ENCODE measurements at places on chromosomes 4 and X.

DNA sequence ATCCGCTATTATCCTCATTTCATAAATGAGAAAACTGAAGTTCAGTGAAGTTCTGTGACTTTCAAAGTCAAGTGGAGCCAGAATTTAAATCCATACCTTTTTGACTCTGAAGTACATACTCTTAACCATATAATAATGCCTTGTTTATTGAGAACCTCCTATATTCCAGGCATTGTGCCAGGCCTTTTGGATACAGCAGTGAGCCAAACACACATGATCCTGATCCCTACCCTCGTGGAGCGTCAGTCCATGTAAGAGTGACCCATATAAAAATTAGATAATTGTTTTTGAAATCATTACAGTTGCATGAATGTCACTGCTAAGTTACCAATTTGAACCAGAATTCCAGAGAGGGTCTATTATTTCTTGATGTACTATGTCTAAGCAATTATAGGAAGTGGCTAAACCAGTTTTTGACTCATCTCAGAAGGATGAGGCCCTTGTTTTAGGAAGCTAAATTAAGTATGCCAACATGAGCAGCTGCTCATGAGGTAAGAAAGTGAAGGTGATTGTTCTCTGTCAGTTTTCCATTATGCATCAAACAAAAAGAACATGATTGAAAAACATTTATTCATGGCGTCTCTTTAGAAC lies 289.5 kb downstream of the GLUD2 start:
- DNase-seq, result no peak

DNA sequence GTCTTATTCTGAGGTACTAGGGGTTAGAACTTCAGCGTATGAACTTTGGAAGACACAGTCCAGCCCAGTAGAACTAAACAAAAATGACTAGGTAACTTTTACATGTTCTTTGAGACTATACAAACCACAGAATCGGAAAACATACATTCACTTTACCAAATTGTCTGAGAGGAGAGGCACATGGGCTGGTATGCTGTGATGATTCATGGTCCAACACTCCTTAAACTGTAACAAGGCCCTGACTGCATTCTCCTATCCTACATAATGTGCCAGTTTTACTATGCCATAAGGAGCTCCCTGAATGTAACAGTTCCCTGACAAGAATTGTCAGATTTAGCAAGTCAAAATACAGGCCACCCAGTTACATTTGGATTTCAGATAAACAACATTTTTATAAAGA lies 640.0 kb downstream of the RAB28 start:
- DNase-seq, result no peak

DNA sequence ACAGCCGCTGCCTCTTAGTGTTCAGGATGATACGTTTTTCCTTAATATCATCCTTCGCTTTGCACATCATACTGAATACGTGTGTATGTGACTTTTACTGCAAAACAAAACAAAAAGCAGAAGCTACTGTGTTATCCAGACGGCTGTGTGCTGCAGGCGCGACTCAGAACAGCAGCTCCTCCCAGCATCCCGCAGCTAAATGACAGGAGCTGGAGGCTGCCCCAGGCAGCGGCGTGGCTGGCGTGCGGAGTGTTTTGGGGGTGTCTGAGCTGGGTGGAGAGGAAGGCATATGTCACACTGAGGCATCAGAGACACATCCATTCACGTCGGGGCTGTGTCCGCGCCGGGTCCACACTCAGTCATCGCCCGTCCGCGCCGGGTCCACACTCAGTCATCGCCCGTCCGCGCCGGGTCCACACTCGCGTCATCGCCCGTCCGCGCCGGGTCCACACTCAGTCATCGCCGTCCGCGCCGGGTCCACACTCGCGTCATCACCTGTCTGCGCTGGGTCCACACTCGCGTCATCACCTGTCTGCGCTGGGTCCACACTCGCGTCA lies 16.6 kb downstream of the PCGF3 start:
- no peak for DNase-seq

GRCh38 chr4:41418444-41418843 lies 119.5 kb upstream of the LIMCH1 start:
- no peak for DNase-seq

DNA sequence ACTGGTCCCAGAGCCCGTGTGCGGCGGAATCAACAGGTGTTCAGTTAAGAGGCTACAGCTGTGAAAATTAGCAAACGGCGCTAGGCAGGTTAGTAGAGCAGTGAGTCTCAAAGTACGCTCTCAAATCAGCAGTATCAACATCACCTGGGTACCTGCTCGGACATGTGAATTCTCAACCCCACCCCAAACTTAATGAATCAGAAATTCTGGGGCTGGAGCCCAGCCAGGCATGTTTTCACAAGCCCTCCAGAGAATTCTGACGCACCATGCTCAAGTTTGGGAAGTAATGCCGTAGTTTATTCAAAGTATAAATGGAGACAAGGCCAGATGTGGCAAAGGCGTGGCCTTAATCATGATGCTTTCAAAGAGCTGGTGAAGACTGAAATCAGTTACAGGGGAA lies 58.2 kb upstream of the PTCHD1 start:
- DNase-seq, result no peak

- DNase-seq, result no peak
These were observed 7.5 kb upstream of the RUFY3 start for GRCh38 chr4:70714079-70714887.

DNA sequence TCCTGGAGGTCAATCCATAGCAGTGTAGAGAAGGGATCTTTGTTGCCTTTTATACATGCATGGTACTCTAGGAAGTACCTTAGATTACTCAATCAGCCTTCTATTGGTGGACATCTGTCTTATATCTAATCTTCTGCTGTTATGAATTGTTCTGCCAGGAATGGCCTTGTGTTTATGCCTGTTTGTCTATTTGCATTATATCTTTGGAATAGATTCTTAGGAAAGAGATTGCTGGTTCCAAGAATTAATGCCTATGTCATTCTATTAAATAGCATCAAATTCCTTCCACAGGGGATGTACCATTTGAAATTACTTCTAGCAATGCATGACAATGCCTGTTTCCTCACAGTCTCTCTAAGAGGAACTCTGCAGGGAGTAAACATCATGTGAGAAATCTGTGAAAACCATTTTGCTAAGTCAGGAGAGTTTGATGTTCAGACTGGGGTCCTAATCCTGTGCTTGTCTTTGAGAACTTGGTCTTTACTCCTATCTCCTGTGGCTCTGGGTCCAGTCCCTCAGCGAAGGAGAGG lies 42.5 kb downstream of the BEX3 start:
- DNase-seq, result no peak

DNA sequence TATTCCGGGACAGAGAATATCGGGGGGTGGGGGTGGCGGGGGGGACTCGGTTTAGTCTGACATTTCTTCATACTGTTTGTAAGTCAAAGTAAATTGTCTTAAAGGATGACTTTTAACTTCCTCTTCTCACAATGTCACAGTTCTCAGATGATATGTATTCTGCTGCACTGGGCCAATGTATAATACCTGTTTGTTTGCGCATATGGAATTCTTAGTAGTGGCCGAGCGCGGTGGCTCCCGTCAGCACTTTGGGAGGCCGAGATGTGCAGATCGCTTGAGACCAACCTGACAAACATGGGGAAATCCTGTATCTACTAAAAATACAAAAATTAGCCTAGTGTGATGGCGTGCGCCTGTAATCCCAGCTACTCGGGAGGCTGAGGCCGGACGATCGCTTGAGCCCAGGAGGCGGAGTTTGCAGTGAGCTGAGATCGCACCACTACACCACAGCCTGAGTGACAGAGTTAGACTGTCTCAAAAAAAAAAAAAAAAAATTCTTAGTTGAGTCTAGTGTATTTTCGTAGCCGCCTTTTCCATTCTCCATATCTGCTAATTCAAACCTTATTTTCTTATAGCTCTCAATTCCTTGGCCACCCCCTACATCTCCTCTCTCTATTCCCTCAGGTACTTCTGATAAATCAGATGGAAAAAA lies 851 bp downstream of the POLR2B start:
- DNase-seq, result peak; percentile 61

GRCh38 chrX:22542641-22543040 lies 269.9 kb downstream of the CBLL2 start:
- no peak for DNase-seq

DNA sequence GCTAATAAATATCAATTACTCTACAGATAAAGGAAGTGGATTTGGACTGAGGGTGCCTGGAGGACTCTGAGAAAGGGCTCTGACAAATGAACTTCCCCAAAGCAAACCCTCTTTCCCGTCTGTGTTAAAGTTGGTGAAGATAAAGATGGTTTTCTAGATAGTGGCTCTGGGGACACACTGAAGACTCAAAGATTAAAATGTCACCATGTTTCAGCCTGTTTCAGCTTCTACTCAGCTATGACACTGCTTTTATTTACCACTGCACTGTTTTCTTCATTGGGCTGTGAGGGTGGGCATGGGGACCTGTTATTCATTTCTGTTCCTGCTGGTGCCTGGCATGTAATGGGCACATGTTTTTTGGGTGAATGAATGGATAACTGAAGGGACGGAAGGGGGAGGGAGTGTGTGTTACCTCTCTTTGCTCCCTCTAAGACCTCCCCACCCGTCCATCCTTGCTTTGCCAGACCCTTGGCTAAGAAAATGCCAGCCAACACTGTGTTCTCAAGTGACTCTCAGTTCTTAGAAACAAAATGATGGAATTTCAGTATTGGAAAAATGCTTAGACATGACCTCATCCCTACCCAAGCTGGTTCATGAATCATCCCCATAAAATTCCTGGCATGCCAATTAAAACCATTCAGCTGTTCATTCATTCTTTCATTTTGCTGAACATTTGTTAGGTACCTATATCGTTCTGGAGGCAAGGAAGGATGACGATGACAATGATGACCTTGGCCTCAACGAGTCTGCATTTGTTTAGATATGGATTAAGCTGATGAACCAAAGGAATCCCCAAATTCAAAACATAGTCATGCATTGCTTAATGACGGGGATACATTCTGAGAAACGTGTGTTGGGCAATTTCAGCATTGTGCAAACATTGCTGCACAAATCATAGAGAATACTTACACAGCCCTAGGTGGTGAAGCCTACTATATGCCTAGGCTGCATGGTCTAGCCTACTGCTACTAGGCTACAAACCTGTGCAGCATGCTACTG lies 13.4 kb upstream of the STK32B start:
- no peak for DNase-seq

DNA sequence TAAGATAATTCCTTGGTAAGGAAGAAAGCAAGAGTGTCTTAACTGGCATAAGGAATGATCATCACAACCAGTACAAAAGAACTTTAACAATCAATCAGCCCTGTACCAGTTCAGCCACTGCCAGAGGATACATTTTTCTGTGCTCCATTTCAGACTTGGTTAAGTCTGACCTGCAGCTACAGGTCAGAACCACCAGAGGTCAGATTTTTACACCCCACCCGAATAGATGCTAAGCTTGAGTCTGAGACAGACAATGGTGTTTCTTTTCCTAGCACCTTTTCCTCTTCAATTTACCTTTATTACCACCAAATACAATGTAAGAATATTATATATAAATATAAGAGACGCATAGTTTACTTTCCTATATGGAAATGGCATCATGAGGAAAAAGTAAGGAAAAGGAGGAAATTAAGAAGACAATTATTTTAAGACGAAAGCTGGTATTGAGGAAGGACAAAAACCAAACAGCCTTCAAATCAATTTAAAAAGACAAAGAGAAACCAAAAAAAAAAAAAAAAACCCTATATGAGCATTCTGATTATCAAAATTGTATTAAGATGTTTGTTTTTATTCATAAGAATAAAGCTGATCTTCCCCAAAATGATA lies 215.3 kb upstream of the TTC29 start:
- DNase-seq, result no peak

DNA sequence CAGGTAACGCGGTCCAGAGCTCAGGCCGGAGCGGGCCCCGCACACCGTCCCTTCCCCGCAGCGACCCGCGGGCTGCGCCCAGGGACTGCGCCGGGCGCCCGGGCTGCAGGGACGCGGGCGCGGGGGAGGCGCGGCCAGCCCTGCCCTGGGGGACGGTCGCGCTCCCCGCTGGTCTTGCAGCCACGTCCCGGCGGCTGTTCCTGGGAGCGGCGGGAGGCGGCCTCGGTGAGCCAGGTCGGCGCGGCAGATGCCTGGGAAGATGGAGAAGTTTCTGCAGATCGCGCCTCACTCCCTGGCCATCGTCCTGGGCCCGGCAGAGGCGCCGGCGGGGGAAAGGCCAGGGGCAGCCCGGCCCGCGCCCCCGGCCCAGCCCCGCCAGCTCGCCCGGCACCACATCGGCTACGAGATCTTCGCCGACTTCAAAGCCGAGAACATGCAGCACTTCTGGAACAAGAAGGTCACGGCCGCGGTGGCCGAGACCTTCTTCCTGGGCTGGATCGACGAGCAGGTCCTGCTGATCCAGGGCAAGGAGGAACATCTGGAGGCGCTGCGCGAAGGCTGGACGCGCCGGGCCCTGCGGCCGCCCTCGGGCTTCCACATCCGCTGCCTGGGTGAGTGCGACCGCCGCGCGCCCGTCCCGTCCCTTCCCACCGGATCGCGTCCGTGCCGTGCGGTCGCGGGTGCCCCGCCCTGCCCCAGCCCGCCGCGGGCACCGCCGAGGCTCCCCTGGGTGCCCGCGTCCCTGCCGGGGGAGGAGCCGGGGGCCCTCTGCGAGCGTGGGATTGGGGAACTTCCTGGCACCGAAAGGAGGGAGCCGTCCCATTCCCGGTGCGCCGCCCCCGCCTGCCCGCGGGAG lies 107.4 kb upstream of the STOX2 start:
- peak; percentile 34 for DNase-seq

Data from stimulated activated CD4-positive, alpha-beta T cell treated with anti-CD3 and anti-CD28 coated beads, Interleukin-2, amount 100 ng/mL, for 24 hours (primary cell).